Hepatocyte (in vitro differentiated cells): ENCODE measurements at places on chromosomes 12 and 14. TPM values are rescaled to one million over a fixed set of nuclear protein-coding genes. Genes with fewer than 3 reads are reported as not detected.

Gene NELL2
- total RNA-seq = 22.2 and 31.3 TPM in 2 replicates

Gene DNAH10
- 0.28 and 0.60 TPM in 2 replicates for total RNA-seq

Gene TAS2R19
- total RNA-seq = 4.4 and 7.4 TPM in 2 replicates

Gene CLEC4C
- total RNA-seq = not detected in 2 replicates

Gene KITLG
- 28.6 and 30.4 TPM in 2 replicates for total RNA-seq

Gene ANO2
- 0.44 and 1.9 TPM in 2 replicates for total RNA-seq

Gene SDS
- 0.43 and 1.3 TPM in 2 replicates for total RNA-seq

Gene B4GALNT1
- 0.24 and 0.97 TPM in 2 replicates for total RNA-seq

Gene FAM186B
- total RNA-seq = 0.17 and 0.52 TPM in 2 replicates

Gene PYGL
- 46.2 and 51.6 TPM in 2 replicates for total RNA-seq

- DNase-seq = peak; percentile 82
- H3K4me3 ChIP-seq = peak within 1 kb of the TSS; percentile 94
- peak within 1 kb of the TSS; percentile 94 for H3K27ac ChIP-seq
- H3K27me3 ChIP-seq = no peaks in the 10 kb centered on the region
- H3K4me1 ChIP-seq = peaks cover 13% of the 10 kb centered on the region
Measured at GRCh38 chr12:123533672-123534643, at the start of gene RILPL1. Gene RILPL1 (minus strand): TSS chr12:123533719. CDS start chr12:123533482, 237 bp downstream.

- H3K4me1 ChIP-seq = peaks cover 4% of the 10 kb centered on the region
- no peak for DNase-seq
- no peaks in the 10 kb centered on the region for H3K36me3 ChIP-seq
- peaks cover 69% of the 10 kb centered on the region for H3K27me3 ChIP-seq
- no peak overlapping the region for H3K4me3 ChIP-seq
Measured at GRCh38 chr12:49543914-49544815, 5.3 kb downstream of the KCNH3 start.

DNA sequence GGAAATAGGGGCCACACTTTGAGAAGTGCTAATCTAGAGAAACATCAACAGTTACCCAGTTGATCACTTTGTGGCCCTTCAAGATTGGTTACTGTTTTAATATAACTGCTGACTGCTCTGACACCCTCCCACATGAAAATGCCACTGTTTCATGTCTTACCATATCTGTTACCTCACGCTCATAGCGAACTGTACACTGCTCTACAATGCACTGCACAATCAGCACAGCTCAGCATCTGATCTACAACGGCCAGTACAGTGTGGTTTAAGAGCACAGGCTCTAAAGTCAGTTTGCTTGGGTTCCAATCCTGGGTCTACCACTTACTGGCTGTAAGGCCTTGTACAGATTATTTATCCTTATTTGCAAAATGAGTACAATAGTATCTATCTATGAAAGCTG, 39.1 kb downstream of the SPPL3 start:
- no peaks in the 10 kb centered on the region for H3K36me3 ChIP-seq
- H3K27me3 ChIP-seq = no peaks in the 10 kb centered on the region
- no peak overlapping the region for H3K27ac ChIP-seq
- H3K4me1 ChIP-seq = no peaks in the 10 kb centered on the region
- DNase-seq = no peak

DNA sequence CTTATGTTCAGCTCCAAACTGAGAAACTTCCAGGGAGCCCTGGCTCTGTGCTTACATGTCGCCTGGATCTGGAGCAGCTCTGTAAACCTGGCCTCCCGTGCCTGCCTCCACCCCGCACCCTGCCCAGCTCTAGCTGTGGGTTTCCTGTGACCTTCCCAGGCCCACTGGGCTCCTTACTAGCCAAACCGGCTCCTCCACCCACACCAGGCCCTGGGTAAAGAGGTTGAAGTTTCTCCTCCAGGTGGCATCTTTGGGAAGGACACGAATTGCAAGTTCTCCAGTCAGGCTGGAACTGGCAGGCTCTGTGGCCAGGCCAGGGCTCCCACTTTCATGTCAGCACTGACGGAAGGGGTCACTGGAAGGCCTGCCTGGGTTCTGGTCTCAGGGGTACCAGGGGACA, 60.9 kb upstream of the ZFP36L1 start:
- H3K36me3 ChIP-seq = no peaks in the 10 kb centered on the region
- H3K4me1 ChIP-seq = peaks cover 17% of the 10 kb centered on the region
- H3K4me3 ChIP-seq = no peak overlapping the region
- no peak overlapping the region for H3K27ac ChIP-seq
- DNase-seq = no peak

- no peak overlapping the region for H3K4me3 ChIP-seq
- H3K27me3 ChIP-seq = no peaks in the 10 kb centered on the region
- no peak overlapping the region for H3K27ac ChIP-seq
Measured at GRCh38 chr14:105010891-105011291, 10.0 kb downstream of the CDCA4 start.

GRCh38 chr12:50927356-50927755, 25.0 kb upstream of the HIGD1C start:
- H3K36me3 ChIP-seq = no peaks in the 10 kb centered on the region
- H3K27me3 ChIP-seq = no peaks in the 10 kb centered on the region
- H3K27ac ChIP-seq = peak overlapping the region; percentile 42

DNA sequence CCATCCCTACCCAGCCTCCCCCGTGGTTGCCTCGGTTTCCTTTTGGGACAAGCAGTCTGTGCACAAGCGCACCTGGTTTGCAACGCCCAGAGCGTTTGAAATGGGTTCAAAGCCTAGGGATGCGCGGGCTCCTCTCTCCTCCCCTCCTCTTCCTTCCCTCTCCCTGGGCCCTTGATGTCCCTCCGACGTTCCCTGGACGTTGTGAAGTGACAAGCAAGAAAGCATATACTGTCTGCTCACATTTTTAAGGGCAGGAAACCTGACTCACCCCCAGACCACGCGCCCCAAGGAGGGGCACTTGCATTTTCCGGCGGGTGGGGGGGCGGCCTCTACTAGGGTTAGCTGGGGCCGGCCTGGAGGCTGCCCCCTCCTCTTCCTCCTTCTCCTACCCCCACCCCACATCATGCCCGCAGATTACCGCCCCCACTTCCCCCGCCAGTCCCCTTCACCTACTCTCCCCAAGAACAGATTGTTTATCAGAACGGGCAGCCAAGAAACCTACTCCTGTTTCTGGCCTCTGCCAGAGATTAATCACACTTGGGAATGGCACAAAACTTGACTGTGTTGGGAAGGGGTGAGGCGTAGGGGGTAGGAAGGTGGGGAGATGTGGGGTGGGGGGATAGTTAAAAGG, 9.5 kb upstream of the IRF2BPL start:
- H3K36me3 ChIP-seq = no peaks in the 10 kb centered on the region
- H3K27me3 ChIP-seq = no peaks in the 10 kb centered on the region
- H3K4me1 ChIP-seq = peaks cover 62% of the 10 kb centered on the region
- no peak for DNase-seq

- no peak overlapping the region for H3K4me3 ChIP-seq
- H3K4me1 ChIP-seq = peaks cover 9% of the 10 kb centered on the region
- H3K36me3 ChIP-seq = no peaks in the 10 kb centered on the region
- no peak overlapping the region for H3K27ac ChIP-seq
Measured at GRCh38 chr14:96191841-96192462, 12.7 kb upstream of the BDKRB2 start.

GRCh38 chr14:101333335-101334280, 227.7 kb upstream of the DIO3 start:
- no peaks in the 10 kb centered on the region for H3K36me3 ChIP-seq
- no peak for DNase-seq
- no peaks in the 10 kb centered on the region for H3K27me3 ChIP-seq

DNA sequence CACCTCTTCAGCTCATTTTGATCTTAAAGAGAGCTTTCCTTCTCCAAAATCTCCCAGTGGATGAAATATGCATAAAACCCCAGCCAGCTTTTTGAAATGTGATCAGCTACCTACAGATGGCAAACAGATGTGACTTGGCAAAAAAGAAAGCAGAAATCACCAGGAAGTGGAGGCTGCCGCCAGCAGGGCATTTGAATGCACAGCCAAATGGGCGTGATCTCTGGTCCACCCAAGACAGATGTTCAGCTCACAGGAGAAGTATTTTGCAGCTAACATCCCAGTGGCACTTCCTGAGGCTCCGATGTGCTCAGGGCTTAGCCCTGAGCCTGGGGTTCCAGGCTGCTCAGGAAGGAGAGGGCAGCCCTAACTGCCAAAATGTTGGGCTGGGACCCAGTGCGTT, 78.3 kb downstream of the LGMN start:
- no peak for DNase-seq
- H3K27me3 ChIP-seq = no peaks in the 10 kb centered on the region
- no peaks in the 10 kb centered on the region for H3K4me1 ChIP-seq
- H3K4me3 ChIP-seq = no peak overlapping the region

GRCh38 chr12:104873374-104873773, 84.7 kb downstream of the SLC41A2 start:
- no peak for DNase-seq
- no peak overlapping the region for H3K27ac ChIP-seq
- H3K4me1 ChIP-seq = no peaks in the 10 kb centered on the region

GRCh38 chr12:91225316-91225715, 42.7 kb upstream of the DCN start:
- peak; percentile 14 for DNase-seq
- H3K36me3 ChIP-seq = no peaks in the 10 kb centered on the region
- H3K4me1 ChIP-seq = no peaks in the 10 kb centered on the region
- no peak overlapping the region for H3K4me3 ChIP-seq

GRCh38 chr14:101843665-101844064, 82.2 kb downstream of the PPP2R5C start:
- no peak for DNase-seq
- no peaks in the 10 kb centered on the region for H3K36me3 ChIP-seq
- no peaks in the 10 kb centered on the region for H3K4me1 ChIP-seq
- no peak overlapping the region for H3K4me3 ChIP-seq

GRCh38 chr12:57111031-57111734, at the start of gene STAT6:
Gene STAT6 (minus strand): TSS chr12:57111362. CDS start chr12:57108278, 3,084 bp downstream.
- H3K4me3 ChIP-seq = peak within 1 kb of the TSS; percentile 52
- no peaks in the 10 kb centered on the region for H3K36me3 ChIP-seq
- H3K27ac ChIP-seq = peak within 1 kb of the TSS; percentile 100
- H3K4me1 ChIP-seq = peaks cover 30% of the 10 kb centered on the region
- DNase-seq = peak; percentile 91
- H3K27me3 ChIP-seq = no peaks in the 10 kb centered on the region

DNA sequence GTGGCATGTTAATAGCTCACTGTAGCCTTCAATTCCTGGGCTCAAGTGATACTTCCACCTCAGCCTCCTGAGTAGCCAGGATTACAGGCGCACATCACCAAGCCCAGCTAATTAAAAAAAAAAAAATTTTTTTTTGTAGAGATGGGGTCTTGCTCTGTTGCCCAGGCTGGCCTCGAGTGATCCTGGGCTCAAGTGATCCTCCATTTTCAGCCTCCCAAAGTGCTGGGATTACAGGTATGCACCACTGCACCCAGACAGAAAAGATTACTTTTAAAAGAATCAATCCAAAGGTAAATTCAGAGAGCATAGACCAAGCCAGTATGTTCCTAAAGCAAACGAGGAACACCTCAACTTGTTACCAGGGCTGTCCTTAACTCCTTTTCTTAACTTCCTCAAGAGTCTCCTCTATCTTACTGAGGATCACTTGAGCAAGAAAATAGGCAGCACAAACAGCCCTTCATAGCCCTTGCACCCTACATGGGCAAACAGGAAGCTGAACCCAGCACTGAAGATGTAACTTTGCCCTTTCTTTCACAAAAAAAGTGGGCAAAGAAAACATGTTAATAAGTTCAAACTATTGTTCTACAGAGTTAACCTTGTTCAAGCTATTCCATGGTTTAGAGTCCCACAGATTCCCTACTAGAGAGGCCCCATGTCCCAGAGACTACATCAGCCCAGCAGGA, 11.3 kb downstream of the CS start:
- H3K27ac ChIP-seq = no peak overlapping the region
- DNase-seq = no peak
- H3K27me3 ChIP-seq = no peaks in the 10 kb centered on the region
- no peaks in the 10 kb centered on the region for H3K36me3 ChIP-seq

- H3K36me3 ChIP-seq = no peaks in the 10 kb centered on the region
- H3K4me1 ChIP-seq = peaks cover 2% of the 10 kb centered on the region
- H3K27me3 ChIP-seq = no peaks in the 10 kb centered on the region
- no peak overlapping the region for H3K27ac ChIP-seq
- no peak overlapping the region for H3K4me3 ChIP-seq
Measured at GRCh38 chr12:105469701-105470100, 139.2 kb downstream of the C12orf75 start.

DNA sequence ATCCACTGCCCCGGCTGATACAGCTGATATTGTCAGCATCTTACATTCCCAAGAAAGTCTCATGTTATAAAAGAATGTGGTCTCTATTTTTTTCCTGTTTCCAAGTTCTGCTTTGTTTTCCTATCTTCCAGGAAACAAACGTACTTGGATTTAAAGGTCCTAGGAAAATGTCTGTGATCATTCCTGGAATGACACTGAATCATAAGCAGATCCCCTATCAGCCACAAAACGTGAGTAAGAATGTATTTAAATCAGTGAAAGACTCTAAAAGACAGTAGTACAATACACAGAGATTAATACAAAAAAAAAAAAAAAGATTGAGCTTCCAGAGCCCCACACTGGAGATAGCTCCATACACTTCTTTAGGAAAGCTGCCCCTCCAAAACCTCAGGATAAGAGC, 21.7 kb upstream of the TEAD4 start:
- no peaks in the 10 kb centered on the region for H3K36me3 ChIP-seq
- no peak for DNase-seq
- H3K4me3 ChIP-seq = no peak overlapping the region
- H3K4me1 ChIP-seq = no peaks in the 10 kb centered on the region
- H3K27me3 ChIP-seq = no peaks in the 10 kb centered on the region

- no peak overlapping the region for H3K4me3 ChIP-seq
- peaks cover 8% of the 10 kb centered on the region for H3K4me1 ChIP-seq
- H3K36me3 ChIP-seq = no peaks in the 10 kb centered on the region
- no peak overlapping the region for H3K27ac ChIP-seq
Measured at GRCh38 chr12:68749861-68750260, 3.9 kb downstream of the SLC35E3 start.

GRCh38 chr14:25484906-25485305, 435.0 kb upstream of the STXBP6 start:
- H3K27me3 ChIP-seq = no peaks in the 10 kb centered on the region
- H3K4me3 ChIP-seq = no peak overlapping the region
- no peak overlapping the region for H3K27ac ChIP-seq

DNA sequence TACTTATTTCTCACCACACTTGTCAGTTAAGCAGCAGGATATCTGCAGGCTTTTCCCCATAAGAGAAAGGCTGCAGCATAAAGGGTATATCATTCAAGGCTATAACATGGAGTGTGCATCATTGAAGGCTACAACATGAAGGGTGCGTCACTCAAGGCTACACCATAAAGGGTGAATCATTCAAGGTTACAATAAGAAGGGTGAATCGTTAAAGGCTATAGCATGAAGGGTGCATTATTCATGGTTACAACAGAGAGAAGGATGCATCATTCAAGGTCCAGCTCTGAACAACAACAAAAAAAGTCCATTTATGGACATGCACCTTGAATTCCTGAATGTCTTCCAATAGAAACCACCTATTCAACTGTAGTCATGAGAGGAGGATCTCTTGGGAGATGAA, 32.8 kb upstream of the LUM start:
- no peak overlapping the region for H3K4me3 ChIP-seq
- H3K27me3 ChIP-seq = no peaks in the 10 kb centered on the region
- H3K4me1 ChIP-seq = peaks cover 18% of the 10 kb centered on the region
- H3K27ac ChIP-seq = no peak overlapping the region

GRCh38 chr12:54991991-54992375, 7.4 kb upstream of the TESPA1 start:
- H3K4me1 ChIP-seq = no peaks in the 10 kb centered on the region
- H3K27ac ChIP-seq = no peak overlapping the region
- no peak for DNase-seq

- H3K4me3 ChIP-seq = no peak overlapping the region
- H3K36me3 ChIP-seq = no peaks in the 10 kb centered on the region
- no peaks in the 10 kb centered on the region for H3K4me1 ChIP-seq
- H3K27ac ChIP-seq = no peak overlapping the region
Measured at GRCh38 chr14:83463500-83464098, 1929.9 kb upstream of the SEL1L start.

- H3K27me3 ChIP-seq = no peaks in the 10 kb centered on the region
- H3K4me3 ChIP-seq = no peak overlapping the region
- peaks cover 1% of the 10 kb centered on the region for H3K4me1 ChIP-seq
- H3K36me3 ChIP-seq = no peaks in the 10 kb centered on the region
Measured at GRCh38 chr12:108670066-108670631, 36.5 kb upstream of the SELPLG start.
